Activated T-cell treated with anti-CD3 and anti-CD28 coated beads, Interleukin-2, amount 50 U/mL, for 72 hours (primary cell): ENCODE measurements at places on chromosomes 13 and 19.

DNA sequence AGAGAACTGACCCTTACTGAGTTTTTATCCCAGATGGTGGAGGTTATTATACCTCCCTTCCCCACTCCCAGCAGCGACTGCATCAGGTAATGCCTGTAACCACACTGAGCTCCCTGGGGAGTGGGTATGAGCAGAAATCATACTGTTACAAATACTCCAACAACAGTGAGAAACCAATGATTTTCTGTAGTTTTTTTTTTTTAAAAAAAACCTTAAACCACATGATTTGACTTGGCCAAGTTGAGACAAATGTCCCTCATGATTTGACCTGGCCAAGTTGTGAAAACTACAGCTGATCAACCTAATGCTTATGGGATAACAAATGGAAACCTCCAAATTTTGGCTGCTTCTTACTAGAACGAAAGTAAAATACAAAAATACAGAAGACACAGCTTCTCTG, 33.1 kb upstream of the SERP2 start:
- no peak for DNase-seq

GRCh38 chr13:112657850-112658445, 31.9 kb upstream of the ATP11A start:
- DNase-seq: no peak

GRCh38 chr13:72023895-72024294, 156.9 kb upstream of the DACH1 start:
- DNase-seq: no peak

GRCh38 chr19:6476155-6476895, 5.3 kb downstream of the DENND1C start:
- DNase-seq: peak; percentile 84

- no peak for DNase-seq
These were observed 20.0 kb downstream of the NOVA2 start for GRCh38 chr19:45953676-45954075.

GRCh38 chr19:5991244-5991838, 13.4 kb upstream of the RANBP3 start:
- no peak for DNase-seq

DNA sequence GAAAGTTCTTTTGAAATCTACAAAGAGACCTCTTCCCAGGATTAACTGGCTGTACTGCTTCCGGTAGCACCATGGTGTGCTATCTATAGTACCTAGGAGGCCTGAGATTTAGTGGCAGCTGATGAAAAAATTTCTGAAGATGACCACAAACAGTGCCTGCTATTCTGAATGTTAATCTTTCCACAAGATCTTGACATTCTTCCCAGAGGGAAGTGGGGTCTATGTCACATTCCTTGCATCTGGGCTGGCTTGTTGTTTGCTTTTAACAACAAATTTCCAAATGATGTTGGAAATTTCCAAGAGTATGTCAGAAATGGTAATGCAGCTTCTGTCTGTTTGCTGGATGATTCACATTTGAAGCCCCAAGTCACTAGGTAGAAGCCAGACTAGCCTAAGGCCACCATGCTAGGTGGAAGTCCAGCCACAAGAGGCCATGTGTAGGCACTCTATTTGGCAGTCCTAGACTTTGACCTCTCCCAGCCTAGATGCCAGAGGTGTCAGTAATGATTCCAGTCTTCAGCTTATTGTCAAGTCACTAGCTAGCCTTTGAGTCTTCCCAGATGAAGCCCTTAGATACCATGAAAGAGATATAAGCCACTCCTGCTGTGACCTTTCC, 22.1 kb downstream of the SPART start:
- DNase-seq: no peak

DNA sequence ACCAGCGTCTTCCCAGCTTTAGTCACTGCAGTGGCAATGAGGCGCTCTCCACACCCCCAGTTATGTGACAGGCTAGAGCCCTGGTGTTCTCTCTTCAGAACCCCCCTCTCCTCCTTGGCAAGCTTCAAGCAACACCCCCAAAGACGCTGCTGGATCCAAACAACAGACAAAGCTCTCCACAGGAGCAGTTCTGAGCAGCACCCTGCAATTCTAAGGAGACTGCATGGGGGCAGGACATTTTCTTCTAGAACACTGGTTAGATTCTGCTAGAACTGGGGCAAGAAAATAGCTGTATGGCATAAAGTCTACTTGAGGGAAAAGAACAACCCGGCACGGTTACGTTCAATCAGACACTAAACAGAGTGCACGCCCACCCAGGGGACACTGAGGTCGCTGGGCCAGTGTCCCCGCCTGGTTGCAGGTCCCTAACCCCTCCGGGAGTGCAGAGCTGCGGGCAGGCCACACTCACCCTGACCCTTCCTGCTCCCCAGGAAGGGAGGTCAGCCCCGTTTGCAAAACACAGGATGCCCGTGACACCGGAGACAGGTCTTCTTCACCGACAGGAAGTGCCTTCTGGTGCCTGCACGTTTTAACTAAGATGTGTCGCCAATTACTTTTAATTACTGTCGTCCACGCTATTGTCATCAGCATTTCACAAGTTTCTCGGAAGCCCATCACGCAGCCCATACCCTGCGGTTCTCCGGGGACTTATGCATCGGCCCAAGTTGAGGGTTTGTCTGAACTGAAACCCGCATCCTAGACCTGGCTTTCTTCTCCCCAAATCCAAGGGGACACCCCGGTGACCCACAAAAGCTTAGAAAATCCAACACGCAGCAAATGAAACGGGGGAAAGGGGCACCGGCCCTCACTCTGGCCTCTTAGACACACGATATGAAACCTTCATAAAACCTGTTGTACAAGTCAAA, 943 bp downstream of the GJB6 start:
- DNase-seq: peak; percentile 29

DNA sequence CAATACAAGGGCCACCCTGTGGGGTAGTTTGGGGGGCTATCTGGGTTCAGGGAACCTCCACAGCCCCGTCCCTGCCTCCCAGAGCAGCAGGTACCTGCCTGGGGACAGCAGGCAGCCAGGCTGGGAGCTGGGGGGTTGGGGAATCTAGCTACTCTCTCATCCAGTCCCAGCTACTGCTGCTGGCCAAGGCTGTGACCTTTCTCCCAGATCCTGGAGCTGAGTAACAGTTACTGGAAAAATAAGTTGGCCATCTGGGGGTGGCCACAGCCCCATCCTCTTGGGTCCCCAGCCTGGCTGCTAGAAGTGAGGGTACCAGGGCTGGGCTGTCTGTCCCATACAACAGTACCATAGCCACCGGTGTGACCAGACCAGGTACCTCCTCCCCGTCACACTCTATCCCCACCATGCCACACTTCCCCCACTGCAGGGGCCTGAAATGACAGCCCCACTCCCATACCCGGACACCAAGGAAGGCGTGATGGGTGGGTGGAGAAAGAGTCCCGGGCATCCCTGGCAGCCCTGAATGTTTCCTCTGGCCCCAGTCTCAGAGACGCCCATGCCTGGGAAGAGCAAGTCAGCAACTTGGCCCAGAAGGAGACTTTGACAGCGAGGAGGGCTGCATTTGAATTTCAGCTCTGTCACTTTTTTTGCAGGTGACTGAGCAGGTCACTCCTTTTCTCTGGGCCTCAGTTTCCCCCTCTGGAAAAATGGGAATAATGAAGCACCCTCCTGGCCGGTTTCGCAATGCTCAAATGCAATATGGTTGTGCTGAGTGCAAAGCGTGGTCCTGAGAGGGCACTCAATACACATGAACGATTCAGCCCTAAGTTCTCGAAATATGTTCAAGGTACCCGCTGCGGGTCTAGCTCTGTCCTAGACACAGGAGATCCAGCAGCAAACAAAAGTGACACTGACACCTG, 30.7 kb upstream of the NFIC start:
- no peak for DNase-seq

GRCh38 chr19:47794526-47794925, 9.8 kb downstream of the TPRX1 start:
- no peak for DNase-seq
